ENCODE measurements at places on chromosomes 3 and 15.
A peak's percentile ranks its signal among the peaks of the same experiment; 100 is the strongest.

DNA sequence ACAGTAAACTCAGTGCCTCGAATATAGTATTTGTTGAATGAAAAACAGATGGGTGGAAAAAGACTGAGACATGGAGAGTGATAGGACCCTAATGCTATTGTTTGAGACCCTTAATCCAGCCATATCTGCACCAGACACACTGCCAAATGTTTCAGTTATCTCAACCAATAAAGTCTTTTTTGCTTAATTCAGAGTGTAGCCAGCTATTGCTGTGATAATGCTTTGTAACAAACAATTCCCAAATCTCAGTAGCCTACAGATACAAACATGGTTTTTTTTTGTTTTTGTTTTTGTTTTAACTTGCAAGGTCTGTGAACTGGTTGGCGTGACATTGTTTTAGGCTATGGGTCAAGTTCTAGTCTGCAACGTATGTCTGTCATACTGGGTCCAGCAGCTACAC is 17.0 kb upstream of the BCL2A1 start:
- no peak for DNase-seq

DNA sequence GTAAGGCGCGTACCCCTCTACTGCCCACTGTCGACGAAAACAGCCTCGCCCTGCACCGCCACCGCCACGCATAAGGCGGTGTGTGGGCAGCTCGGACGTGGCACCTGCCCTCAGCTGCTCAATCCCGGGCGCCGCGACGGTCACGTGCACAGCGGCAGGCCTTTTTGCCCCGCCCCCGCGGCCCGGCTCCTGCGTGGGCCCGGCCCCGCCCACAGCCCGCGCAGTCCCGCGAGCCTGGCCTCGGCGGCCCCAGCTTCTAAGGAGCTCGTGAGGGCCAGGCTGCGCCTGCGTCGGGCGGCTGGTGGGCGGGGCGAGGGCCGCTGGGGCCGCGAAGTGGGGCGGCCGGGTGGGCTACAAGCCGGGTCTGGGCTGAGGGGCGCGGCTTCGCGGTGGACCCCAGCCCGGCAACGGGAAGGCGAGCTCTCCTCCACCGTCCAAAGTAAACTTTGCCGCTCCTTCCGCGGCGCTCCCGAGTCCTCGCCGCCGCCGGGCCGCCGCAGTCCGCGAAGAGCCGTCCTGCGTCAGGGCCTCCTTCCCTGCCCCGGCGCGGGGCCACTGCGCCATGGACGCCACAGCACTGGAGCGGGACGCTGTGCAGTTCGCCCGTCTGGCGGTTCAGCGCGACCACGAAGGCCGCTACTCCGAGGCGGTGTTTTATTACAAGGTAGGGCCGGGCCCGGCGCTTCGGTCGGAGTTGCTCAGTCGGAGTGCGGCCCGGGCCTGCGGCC is at the start of gene CAPN7:
TSS of gene CAPN7 (plus strand) at position 313 of the 728 bp plus-strand sequence. CDS start at position 563, 250 bp downstream.
- peak; percentile 90 for DNase-seq

GRCh38 chr15:91696981-91697380 is 156.5 kb upstream of the SLCO3A1 start:
- no peak for DNase-seq

DNA sequence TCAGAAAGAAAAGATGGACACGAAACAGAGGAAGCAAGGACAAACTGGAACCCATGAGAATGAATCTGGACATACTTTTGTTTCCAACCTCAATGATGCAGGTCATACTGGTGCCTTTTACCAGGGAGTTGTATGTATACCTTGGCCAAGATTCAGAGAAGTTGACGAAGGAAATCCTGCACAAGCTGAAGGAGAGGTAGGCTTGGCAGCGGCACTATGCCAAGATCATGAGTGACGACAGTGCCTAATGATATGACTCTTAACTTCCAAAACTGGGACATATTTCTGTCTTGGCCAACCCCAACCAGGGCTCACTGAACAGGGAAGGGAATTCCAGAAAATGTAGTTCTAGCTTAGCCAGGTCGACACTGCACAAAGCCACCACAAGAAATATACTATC is 149.2 kb upstream of the SLCO3A1 start:
- DNase-seq = no peak

GRCh38 chr3:139780593-139780992 is 102.8 kb upstream of the NMNAT3 start:
- no peak for DNase-seq

- no peak for DNase-seq
These were observed 442.7 kb upstream of the NR2F2 start for GRCh38 chr15:95887666-95888390.

GRCh38 chr15:76866716-76867321 is 38.3 kb downstream of the SCAPER start:
- no peak for DNase-seq

DNA sequence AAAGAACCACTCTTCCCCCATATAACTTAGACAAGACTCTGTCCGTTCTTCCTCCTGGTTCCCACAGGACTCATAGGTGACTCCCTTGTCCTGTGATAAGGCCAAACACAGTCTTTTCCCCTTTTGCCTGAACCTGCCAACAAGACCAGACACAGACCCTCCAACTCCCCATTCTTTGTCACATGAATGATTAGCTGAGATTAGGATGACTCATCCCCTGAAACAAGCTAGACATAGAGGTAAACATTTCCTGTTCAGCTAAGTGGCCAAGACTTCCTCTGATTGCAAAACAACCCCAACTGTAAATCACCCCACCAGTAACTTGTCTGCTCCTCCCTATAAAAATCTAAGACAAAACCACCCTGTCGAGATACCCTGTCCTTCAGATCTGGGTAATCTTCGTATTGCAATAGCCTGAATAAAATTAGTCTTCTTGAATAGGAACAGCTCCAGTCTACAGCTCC is 11.4 kb upstream of the HTR3E start:
- DNase-seq = no peak

- no peak for DNase-seq
These were observed 71.1 kb upstream of the BLM start for GRCh38 chr15:90645873-90646575.

DNA sequence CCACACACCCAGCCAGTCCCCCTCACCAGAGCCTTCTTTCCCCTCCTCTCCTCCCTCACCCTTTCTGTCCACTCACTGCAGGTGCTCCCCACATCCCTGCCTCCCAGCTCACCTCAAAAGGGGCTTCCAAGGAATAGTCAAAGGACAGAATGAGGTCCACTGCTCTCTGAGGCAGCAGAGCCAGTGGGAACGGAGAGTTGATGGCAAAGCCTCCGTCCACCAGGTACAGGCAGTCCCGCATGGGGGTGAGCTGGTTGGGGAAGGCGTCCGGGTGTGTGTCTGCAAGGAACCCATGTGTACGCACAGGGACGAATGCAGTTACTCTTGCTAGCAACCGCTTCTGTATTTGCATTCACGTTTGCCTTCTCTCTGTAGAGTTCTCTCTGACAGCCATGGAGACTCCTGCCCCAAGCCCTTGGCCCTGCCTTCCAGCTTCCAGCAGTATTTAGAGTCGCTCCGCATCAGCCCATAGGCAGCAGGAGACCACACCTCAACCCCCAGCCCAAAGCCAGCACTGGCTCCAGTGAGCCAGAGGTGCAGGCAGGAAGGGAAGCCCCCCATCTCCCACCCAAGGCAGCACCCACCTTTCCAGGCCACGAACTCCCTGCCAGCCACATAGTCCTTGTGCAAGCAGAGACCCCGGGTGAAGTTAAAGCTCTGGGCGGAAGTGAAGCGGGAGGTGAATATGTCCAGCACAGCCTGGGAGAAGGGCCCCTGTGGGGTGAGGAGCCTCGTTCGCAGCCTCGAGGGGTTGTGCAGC is 12.4 kb downstream of the PLA2G4F start:
- DNase-seq = no peak

DNA sequence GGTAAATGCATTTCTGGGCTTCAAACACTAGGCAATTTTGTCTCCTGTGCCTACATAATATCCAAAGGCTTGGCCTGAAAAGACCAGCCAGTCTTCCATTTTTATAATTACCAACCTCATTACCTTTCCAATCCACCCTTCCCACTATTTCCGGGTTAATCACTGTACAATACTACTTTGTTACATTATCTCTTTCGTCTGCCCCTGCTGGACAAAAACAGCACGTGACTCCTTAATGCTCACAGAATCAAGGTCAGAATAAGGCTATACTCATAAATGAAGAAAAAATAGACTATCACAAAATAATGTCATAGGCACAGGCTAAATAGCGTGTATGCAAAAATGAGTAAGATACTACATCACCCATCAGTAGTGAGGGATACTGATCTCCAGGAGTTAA is 40.1 kb downstream of the ABI3BP start:
- no peak for DNase-seq

- no peak for DNase-seq
These were observed 126.9 kb downstream of the THRB start for GRCh38 chr3:24367664-24368264.

- DNase-seq = no peak
These were observed 1042.8 kb upstream of the NR2F2 start for GRCh38 chr15:95287720-95288103.

- no peak for DNase-seq
These were observed 66.0 kb downstream of the PDZRN3 start for GRCh38 chr3:73558727-73559075.

- no peak for DNase-seq
These were observed 34.5 kb upstream of the INSYN1 start for GRCh38 chr15:73787621-73788020.

DNA sequence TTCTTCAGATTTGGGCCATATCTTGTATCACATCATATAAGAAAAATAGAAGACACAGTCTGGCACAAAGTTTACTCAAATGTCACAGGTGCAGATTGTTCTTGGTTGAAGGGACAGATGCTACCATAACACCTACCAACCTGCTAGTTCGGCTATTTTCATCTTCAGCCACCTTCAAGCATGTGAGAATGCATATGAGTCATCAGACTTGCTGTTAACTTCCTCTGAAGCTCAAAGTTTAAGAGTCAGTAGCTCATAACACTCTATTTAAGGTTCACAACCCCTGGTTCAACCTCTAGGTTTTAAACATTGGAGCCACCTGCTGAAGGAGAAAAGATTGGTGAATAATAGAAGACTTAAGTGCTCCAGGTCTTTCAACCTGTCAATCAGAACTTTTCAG is 522.8 kb downstream of the NLGN1 start:
- no peak for DNase-seq

DNA sequence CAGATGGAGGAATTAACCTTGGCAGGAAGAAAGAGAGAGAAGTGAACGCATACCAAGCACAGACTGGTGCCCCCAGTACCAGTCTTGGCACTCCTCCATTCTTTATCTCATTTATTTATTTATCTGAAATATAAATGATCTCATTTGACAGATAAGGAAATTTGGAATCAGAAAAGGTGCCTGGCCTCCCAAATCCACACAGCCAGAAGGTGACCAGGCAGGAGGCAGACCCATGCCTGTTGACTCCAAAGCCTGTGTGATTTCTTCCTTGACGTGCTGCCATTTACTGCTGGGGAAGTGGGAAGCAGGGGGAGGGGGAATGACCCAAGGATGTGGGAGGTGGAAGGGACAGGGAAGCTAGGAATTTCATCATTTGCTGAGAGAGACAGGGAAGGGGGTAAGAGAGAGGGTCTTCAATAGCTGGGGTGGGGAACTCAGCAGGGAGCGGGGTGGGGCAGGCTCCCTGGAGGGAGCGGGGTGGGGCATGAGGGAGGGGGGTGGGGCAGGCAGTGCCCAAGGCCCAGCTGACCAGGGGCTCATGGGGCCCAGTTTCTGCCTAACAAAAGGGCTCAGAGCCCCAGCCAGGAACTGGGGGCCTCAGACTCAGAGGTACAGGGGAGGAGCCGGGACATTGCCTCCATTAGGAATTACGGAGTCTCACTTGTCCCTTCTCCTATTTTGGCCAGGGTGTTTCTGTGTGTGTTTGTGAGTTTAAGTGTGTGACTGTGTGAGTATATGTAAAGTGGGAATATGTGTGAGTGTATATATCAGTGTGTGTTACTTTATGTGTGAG is 63.0 kb downstream of the MINAR1 start:
- DNase-seq = no peak

GRCh38 chr3:35492841-35493240 is 146.5 kb upstream of the ARPP21 start:
- no peak for DNase-seq

DNA sequence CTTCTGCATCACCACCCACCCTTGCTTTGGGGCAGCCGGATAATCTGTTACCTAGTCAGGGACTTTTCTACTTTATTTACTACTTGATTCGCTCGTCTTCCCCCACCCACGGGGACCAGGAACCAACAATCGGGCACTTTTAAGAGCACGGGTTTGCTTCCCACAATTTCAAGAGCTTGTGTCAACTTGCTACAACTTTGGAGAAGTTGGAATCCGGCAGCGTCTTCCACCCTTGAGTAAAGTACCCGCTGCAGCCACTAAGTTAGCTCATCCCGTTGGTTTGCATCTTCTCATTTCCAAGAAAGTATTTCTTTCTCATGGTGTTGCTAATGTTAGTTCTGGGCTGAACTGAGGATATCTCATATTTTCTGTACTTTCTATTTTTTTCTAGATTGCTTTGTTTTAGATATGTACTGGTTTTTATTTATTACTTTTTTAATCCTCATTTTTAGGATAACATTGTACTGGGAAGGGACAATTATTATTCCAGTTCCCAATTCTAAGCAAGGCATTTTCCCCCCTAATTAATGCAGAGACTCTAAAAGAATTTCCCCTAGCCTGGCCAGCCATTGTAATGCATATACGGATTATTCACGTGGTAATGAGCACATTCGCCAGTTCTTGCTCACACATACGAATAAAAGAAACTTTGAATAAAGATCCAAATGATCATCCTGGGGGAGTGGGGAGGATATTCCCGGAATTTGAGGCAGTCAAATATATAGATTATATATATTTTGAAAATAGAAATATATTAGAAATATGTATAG is 4.0 kb downstream of the SOX2 start:
- no peak for DNase-seq

- no peak for DNase-seq
These were observed 27.7 kb upstream of the ZNF385D start for GRCh38 chr3:21778715-21779114.

DNA sequence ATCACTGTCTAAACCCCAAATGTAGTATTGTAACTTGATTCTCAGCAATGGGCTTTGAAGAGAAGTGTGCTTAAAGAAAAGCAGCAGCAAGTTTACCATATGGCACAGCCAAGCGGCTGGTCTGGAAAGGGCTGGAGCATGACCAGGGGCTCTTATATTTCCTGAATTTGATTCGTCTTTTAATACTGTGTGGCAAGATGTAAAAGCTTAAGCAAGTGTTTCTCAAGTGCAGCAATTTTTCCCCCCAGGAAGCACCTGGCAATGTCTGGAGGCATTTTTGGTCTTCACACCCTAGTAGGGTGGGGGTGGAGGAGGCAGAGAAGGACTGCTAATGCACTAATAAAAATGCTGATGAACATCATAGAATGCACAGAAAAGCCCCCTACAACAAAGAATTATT is 397.9 kb downstream of the NTRK3 start:
- DNase-seq = no peak

DNA sequence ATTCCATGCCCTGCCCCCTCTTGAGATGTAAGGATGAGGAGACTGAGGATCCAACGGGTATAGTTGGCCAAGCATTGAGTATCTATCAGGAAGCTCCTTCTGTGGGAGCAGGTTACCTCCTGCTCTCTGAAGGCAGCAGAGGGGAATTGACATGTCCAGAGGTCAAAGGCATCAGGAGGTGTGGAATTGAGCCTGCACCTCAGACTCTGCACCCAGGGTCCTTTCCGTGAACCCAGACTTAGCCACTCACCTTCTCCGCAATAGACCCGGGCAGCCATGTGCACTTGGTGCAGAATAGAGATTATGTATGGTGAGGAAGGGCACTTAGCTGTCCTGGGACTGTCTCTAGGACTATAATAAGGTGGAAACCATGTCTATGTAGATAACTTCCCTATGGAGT is 399.0 kb upstream of the TPM1 start:
- no peak for DNase-seq
